Trophoblast cell (in vitro differentiated cells and primary cell): ENCODE measurements at places on chromosomes 3 and 15.

- no peak for DNase-seq
Measured at GRCh38 chr15:70274255-70274880, 176.7 kb upstream of the TLE3 start.

GRCh38 chr15:101607108-101607507, 45.1 kb downstream of the TM2D3 start:
- no peak for DNase-seq

DNA sequence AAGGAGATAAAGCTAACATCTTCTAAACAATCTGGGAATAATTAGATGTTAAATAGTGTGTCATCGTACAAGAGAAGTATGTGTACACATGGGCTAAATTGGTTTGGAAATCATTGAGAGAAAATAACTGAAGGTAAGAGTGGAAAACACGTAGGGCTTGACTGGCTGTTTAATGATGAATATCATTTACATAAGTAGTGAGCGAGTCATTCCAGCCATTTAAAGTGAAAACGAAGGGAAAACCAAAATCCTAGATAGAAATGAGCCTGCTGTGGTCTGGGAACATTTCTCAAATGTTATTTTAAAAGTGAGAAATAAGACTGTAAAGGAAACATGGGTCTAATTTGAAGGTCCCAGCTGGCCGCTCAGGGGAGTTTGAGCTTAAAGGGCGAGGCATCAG, 41.9 kb upstream of the KCNMB2 start:
- DNase-seq: no peak

DNA sequence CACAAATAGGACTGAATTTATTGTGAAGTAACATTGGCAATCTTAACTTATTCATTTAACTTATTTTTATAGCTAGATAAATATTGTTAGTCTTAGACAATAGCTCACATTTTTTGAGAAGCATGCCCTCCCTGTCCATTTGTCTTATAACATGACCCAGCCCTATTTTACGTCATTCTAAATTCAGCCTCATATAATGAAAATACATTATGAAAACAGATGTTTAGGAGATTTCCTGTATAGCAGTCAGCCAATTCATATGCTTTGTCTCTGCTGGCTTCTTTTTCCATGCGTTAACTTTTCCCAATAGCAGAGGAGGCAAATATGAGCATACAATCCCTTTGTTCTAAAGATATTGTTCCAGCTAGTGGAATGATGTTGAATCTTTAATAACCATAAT, 29.3 kb downstream of the CD200 start:
- DNase-seq: no peak

- no peak for DNase-seq
Measured at GRCh38 chr15:81317642-81318017, 6.3 kb downstream of the STARD5 start.

DNA sequence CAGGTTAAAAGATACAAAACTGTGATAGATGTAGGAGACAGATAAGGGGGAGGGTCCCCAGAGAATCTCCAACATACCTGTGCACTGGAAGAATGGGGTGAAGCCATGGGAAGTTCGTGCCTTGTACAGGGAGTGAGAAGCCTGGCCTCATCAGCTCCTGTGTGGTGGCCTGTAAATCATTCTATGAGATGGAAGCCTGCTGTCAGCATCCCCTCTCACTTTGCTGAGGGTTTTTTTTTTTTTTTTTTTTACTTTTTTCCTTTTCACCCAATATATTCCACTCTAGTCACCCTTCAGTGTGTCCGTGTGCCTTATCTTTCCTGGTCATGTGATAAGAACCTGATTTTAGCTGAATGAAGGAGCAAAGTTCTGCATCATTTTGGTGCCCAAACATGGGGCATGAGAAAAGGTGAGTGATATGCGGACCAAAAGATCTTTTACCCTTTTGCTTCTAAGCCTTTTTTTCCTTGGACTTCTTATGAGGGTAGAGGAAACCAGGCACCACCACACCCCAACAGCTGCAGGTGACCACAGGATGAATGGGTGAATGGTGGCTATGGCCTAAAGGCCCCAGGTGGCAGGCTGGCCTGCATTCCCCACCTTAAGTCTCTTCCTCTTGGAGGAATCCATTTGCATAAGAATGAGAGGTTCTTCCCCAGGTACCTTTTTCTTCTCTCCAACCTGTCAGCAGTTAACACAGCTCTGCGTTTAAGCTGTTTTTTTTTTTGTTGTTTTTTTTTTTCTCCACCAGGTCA, 1345.0 kb downstream of the NSUN3 start:
- DNase-seq: no peak

DNA sequence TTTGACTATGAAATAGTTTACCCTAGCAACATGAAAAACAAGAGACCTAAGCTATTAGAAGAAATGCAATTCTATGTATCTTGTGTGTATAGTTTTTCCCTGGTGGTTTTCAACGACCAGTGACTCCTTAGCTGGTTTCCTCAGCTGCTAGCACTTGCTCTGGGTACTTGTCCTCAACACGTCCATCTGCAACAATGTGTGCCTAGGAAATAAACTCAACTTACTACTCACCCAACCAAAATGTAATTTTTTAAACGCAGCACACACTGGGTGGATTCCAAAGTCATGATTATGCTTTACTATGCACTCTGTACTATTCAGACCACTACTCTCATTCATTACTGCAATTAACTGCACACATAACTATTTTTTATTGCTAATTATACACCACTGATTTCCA, 31.0 kb downstream of the CPA3 start:
- DNase-seq: no peak

DNA sequence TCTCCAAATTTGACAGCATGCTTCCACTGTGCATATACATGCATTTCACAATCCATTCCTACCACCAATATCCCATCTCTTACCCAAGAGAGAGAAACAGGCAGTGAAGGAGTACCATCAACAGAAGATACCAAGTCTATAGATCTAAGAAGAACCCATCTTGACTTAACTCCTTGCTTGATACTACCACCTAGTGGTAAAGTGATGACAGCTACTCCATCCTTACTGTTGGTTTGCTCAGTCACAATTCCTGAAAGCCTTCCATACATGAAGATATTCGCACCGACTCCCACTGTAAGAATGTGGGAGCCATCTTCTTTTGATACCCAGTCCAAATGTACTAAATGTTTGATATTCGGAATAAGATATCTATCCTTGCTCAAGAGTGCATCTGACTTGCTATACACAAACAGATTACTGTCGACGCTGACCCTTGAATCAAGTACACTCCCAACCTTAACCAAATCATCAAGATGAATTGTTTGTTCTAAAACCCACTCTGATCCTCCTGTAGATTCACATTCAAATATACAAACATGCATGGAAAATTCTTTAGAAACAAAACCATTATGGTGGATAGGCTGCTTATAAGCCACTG, 123.1 kb downstream of the DMXL2 start:
- DNase-seq: no peak
